Epithelial cell of prostate (primary cell): ENCODE measurements at places on chromosomes 6 and 20.

GRCh38 chr6:56690519-56691285 is 48.0 kb upstream of the DST start:
- DNase-seq = no peak

GRCh38 chr20:43893930-43894329 is 20.7 kb upstream of the TOX2 start:
- DNase-seq = peak; percentile 26

DNA sequence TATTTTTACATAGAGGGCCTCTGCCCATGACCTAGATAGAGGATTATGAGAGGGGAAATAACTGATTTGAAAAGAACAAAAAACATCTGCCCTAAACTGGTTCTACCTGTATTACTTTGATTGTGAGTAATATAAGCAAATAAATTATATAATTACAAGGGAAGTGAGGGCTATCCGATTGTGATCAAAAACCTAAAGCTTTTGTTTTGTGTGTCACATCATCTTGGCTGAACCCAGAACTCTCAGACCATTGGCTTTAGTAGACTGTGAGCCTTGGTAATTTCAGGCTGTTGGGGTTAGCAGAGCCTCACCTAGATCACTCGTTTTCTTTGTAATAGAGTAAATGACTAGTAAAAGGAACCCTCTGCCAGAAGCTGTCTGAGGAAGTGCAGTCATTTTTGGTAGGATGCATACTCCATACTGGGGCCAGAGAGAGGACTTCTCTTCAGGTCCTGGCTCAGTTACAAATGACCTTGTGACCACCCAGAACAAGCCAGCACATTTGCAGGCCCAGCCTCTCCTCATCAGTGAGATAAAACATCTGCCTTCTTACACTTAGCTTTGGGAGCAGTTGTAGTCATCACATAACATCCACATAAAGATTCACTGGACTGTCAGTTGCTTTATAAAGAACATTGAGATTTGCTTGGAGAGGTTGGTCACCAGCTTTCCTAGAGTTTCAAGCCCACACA is 13.5 kb downstream of the STK35 start:
- DNase-seq = no peak

DNA sequence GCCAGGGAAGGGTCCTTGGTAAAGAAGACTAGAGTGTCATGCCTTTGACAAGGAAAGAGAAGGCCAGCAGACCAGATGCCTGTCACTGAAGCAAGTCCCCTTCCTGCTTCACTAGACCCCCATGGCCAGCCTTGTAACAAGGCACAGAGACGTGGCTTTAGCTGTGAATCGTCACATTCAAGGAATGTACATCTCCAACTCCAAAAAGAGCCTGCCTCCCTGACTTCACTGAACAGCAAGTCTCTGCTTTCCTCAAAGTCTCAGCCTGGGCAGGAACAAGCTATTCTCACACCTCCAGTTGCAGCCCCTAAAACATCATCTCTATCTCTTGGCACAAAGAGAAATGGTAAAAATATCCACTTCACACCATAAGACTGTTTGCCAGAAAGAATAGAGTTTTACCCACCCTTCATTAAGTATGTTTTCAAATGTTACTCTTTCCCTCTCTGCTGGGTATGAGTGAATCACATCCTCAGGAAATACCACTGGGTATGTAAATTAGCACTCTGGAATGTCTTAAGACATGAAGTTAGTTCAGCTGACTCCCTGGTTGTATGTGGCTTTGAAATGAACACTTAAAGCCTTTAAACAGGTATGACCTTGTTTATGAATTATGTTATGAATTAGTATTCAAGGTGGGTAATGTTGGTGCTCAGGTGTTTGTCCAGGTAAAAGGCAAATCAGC is 46.4 kb upstream of the NT5E start:
- DNase-seq = peak; percentile 75

DNA sequence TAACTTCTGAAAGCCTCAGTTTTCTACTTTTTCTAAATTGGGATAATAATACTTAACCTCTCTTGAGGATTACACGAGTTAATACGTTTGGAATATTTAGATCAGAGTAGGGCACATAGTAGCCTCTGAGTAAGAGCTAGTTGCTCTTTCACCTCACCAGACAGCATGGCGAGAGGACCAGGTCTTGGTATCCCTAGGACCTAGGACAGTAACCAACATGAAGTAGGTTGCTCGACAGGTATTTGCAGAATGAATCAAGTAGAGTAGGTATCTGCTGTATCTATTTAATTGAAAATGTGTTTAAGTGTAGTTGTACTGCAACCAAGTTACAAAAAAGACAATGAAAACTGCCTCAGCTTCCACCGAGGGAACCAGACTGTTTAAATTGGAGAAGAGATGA is 1.4 kb downstream of the CDC5L start:
- no peak for DNase-seq

DNA sequence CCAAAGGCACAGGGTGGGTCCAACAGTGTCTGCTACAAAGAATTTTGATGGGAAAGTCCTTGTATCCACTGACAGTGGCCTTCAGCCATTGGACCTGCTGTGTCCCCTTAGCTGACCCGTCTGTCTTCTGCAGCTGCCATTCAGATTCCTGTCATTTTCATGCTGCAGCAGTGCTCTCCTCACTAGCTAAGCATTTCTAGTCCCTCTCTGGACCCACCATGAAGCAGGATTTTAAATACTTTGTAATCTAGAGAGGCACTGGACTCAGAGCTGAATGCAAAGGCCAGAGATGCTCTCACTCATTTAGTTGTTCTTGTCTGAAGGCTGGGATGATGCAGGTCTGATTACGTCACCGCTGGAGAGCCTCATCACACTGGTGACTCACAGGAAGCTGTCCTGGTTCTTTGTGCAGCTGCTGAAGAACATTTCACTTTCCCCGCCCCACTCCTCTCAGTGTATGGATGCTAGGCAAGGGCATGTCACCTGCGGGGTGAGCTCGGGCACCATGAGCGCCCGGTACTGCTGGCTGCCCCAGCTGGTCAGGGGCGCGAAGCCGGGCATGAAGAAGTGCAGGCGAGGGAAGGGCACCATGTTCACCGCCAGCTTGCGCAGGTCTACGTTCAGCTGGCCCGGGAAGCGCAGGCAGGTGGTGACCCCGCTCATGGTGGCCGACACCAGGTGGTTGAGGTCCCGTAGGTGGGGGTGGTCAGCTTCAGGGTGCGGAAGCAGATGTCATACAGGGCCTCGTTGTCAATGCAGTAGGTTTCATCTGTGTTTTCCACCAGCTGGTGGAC is 19.4 kb upstream of the TUBB2A start:
- peak; percentile 58 for DNase-seq

- DNase-seq = no peak
These were observed 2.0 kb downstream of the NOP56 start for GRCh38 chr20:2654384-2654822.

DNA sequence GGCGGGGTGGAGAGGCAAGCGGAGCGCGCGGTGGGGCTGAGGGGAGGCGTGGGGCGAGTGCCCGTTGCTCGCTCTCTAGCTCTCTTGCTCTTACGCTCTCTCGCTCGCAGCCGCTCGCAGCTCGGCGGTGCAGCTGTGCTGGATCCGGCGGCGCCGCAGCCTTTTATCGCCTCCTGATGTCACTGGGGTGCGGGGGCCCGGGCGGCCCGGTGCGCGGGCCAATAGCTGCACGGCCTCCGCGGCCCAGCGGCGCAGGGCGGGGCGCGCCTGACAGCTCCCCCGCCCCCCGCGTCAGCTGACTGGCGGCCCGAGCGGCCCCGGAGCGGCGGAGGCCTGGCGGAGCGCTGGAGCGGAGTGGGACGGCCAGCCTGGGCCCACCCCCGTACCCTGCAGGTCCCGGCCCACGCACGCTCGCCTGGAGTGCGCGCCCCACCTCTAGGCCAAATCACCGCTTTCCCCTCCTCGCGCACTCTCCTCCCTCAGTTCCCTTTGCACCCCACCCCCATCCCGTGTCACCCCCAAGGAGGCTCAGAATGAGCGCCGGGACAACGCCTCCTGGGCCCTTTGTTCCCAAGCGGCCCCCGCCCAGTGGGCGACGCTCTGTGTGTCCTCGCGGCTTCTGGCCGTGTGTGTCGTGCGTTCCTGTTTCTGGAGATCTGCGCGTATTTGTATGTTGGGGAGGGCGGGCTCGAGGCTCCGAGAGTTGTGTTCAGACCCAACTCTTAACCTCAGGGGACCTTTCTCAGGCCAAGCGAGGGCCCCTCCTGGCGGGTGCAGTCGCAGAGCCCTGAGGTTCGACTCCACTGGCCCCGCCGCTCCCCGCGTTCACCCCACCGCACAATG is at the start of gene MAFB:
TSS of gene MAFB (minus strand) at position 137 of the 843 bp plus-strand sequence. CDS start 386 bp downstream, outside the sequence.
- DNase-seq = peak; percentile 60

DNA sequence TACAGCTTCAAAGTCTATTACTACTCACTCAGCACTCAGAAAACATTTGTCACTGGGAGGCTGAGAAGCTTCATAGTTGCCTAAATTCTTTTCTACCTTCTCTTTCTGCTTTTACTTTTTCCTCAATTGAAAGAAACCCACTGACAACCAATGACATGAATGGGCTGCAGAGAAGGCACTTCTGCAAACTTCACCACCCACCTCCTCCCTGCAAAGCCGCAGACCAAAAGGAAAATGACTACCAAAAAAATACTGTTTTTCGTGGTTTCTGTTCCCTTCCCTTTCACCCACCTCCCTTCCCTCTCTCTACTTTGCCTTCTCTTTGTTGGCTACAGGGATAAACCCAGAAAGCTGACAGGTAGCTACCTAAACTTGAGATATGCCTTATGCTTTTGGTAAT is 3.2 kb downstream of the GNAS-AS1 start:
- DNase-seq = no peak

DNA sequence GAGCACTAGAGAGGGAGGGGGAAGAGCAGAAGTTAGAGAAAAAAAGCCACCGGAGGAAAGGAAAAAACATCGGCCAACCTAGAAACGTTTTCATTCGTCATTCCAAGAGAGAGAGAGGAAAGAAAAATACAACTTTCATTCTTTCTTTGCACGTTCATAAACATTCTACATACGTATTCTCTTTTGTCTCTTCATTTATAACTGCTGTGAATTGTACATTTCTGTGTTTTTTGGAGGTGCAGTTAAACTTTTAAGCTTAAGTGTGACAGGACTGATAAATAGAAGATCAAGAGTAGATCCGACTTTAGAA is 2.0 kb downstream of the ID4 start:
- DNase-seq = no peak

DNA sequence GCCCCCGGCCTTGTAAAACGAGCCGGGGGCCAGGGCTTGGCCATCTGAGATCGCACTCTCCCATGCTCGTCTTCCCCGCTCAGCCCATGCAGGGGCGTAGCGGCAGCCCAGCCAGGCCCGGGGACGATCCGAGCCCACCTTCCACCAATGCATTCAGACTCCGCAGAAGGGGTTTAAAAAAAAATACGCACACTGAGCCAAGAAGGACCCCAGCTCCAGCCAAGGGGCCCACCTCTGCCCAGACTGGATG is 320 bp downstream of the GSTA4 start:
- DNase-seq = no peak

DNA sequence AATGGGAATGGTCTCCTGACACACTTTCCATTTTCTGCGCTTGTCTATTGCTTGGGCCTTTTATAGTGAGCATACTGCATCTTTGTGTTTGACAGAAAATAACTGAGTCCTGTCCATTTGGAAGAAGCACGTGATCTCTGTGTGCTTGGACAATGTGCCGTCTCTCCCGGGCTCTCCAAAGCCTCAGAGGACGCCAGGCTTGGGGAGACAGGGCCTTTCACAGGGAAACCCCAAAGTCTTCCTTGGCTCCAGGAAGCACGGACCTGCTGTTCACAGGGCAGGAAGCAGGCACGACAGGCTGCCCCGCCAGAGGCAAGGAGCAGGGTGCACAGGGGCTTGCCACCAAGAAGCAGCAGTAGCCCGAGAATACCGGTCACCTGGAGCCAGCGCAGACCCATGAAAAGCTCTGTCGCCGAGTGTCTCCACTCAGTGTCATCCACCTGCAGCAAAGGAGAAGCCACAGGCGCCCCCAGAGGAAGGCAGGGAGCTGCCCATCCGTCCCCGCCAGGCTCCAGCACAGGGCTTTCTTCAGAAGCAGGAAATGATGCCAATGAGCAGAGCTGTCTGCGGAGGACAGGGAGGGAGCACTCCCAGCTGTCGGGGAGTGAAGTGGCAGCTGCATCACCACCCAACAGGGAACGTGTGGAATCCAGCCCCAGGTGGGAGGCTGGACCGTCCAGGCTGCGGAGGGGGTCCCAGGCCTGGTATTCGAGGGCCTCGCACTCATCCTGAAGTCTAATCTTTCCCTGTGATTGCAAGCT is 135.1 kb downstream of the AGPAT4 start:
- no peak for DNase-seq

DNA sequence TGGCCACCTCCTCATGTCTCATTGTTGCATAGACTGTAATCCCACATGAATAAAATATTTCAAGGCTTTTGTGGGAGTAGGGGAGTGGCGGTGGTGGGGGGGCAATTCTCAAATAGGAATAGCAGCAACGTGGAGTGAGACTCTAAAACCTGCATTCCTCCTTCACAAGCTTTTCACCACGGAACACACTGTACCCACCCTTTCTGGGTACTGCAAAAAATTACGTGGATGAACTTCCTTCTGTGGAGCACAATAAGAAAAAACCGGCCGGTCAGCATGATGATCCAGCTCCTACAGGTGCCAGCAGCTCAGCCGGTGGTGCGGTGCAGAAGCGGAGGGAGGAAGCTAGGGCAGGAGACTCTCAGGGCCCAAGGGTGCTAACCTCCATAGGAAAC is 930 bp upstream of the RRAGD start:
- no peak for DNase-seq

GRCh38 chr6:34051331-34051919 is 94.5 kb downstream of the GRM4 start:
- no peak for DNase-seq

GRCh38 chr20:49584418-49585382 is 16.8 kb upstream of the PTGIS start:
- no peak for DNase-seq

DNA sequence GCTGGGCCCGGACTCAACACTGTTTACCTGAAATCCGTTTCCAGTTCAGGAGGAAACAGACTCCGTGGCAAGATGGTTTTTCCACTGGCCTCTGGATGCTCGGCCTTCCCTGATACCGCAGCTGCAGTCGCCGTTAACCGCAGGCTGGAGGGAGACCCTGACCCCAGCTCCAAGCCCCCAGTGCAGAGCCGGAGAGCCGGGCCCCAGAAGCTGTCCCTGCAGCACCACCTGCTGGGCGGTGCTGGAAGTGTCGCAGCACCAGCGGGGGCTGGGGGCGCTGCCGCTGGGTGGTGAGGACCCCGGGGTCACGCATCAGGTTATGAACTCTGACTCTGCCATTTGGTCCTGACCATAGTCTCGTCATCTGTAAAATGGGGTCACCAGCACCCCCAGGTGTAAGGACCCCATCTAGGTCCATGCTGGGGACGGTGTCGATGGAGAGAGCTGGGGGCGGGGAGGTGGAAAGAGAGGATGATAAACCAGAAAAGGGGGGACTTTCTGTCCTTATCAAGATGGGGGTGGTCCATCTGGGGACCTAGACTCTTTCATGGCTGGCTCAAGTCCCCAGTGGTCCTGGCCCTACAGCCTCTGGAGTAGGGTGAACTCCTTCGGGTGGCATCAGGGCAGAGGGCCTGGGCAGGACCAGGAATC is 20.8 kb upstream of the CHRNA4 start:
- no peak for DNase-seq

- DNase-seq = no peak
These were observed 1.3 kb downstream of the C20orf203 start for GRCh38 chr20:32672394-32672981.

GRCh38 chr20:57148263-57148662 is 118.2 kb downstream of the BMP7 start:
- no peak for DNase-seq
